Neural progenitor cell (in vitro differentiated cells): ENCODE measurements at places on chromosomes 1 and 21. TPM values are rescaled to one million over a fixed set of nuclear protein-coding genes. Genes with fewer than 3 reads are reported as not detected.

GRCh38 chr1:241292973-241293372, 64.0 kb downstream of the RGS7 start:
- DNase-seq: no peak

DNA sequence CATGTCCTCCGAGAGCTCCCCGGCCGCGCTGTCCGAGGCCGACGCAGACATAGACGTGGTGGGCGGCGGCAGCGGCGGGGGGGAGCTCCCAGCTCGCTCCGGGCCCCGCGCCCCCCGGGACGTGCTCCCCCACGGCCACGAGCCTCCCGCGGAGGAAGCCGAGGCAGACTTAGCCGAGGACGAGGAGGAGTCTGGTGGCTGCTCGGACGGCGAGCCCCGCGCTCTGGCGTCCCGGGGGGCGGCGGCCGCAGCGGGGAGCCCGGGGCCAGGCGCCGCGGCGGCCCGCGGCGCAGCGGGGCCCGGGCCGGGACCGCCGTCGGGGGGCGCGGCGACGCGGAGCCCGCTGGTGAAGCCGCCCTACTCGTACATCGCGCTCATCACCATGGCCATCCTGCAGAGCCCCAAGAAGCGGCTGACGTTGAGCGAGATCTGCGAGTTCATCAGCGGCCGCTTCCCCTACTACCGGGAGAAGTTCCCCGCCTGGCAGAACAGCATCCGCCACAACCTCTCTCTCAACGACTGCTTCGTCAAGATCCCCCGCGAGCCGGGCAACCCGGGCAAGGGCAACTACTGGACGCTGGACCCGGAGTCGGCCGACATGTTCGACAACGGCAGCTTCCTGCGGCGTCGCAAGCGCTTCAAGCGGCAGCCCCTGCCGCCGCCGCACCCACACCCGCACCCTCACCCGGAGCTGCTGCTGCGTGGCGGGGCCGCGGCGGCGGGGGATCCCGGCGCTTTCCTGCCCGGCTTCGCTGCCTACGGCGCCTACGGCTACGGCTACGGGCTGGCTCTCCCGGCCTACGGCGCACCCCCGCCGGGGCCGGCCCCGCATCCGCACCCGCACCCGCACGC, 547 bp downstream of the FOXD2 start:
- DNase-seq: peak; percentile 45

GRCh38 chr1:36419569-36419968, 21.9 kb upstream of the LSM10 start:
- DNase-seq: no peak

DNA sequence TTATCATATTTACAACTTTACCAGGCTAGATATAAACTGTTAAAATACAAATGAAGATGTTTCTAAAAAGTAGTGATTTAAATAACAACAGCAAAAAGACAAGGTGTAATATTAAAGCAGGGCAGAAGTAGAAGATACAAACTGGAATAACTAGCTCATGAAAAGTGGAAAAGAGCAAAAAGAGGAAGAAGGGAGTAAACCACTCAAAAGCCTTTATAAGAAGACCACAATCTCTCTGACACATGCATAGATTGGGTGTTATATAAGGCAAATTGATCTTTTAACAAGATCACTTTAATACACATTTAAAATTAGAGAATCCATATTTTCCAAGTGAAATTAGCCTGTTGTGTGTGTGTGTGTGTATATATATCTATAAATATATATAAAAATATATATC, 5.0 kb downstream of the DENND1B start:
- DNase-seq: no peak

GRCh38 chr1:30699762-30700161, 23.6 kb downstream of the MATN1 start:
- DNase-seq: no peak

- DNase-seq: no peak
These were observed 171.3 kb downstream of the IGSF21 start for GRCh38 chr1:18278946-18279345.

- no peak for DNase-seq
These were observed 12.5 kb upstream of the PLPP3 start for GRCh38 chr1:56591909-56592308.

GRCh38 chr1:57678138-57678537, 254.3 kb upstream of the DAB1 start:
- no peak for DNase-seq

DNA sequence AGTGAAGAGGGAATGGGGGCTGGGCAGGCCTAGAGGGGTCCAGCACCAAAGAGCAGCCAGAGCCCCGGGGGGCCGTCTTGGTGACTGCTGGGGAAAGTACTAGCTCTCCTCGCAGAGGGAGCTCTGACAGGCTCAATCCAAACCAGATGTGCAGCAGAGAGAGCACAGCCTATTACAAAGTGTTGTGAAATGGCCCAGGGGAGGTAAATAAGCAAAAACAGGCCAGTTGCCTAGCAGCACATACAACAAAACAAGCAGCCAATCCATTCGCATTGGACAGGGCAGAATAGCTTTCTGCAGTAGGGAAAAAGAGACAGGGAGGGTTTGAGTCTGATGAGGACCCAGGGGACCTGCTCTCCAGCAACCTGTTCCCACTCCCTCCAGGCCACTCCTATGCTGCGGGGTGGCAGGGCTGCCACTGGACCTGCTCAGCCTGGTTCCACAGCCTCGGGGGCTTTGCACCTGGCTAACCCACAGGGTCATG, 239.6 kb upstream of the FGGY start:
- peak; percentile 45 for DNase-seq

DNA sequence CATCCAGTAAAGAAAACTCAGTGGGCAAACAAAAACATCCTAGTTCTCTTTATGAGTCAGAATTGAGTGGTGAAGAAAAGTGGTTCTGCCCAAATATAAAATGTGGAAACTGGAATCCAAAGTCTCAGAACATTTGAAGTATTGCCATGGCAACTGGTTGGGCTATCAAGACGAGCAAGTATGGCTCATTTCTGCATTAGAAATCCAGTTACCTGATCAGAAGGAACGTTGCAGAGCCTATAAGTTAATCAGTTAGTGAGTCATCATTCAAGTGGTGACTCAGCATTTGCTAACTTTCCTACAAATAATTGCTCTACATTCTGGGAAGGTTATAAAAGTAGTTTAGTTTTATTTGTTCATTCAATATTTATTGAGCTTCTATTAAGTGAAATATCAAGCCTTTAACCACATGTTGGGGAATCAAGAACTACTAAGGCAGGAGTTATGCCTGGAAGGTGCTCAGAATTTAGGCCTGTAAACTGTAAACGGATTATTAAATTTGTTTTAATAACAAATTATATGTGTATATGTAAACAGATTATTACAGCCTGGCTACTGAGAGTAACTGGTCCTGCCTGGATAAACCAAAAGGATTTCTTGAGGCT, 104.3 kb downstream of the PAPPA2 start:
- DNase-seq: no peak

DNA sequence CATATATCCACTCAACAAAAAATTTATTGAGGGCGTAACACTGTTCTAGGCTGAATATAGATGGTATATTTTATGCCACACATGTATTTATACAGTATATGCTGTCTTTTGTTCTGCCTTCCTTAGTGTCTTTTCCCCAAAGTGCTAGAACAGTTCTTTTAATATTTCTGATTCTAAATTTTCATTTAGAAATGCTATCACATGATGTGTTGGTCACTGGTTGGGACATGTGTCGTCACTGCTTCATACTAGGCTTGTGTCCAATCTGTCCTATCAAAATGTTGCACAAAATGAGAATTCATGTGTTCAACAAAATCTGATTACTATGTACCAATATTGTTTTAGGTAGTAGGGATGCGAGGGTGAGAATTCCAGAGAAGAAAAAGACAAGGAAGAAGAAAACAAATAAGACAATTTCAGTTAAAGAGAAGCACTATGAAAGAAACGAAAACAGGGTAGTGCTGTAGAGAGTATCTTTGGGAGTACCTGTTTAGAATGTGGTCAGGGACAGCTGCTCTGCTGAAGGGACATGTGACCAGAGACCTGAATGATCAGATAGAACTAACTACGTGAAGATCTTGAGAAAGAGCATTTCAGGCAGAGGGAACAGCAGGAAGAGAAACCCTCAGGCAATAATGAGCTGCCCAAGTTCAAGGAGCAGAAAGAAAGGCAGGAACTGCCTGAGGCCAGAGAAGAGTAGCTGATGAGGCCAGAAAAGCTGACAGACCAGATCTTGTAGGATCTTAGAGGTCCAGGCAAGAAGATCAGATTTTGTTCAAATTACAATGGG, 1.3 kb downstream of the KMO start:
- no peak for DNase-seq

DNA sequence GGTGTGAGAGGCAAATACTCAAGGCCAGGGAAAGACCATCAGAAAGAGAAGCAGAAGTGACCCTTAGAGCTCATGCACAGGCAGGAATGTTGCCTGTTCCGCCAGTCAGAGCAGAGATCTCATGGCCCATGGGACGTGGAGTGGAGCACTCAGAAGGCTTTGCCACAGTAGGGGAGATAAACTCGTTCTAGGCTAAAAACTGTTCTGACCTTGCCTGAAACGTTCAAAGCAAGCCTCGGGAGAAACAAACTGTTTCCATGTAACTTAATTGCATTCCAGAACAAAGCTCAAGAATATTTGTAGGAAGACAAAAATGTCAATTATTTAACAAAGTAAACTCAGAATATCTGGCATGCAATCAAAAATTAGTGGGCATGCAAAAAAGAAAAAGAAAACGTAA, 20.7 kb upstream of the SLC19A1 start:
- no peak for DNase-seq

- DNase-seq: no peak
These were observed 88.0 kb upstream of the F3 start for GRCh38 chr1:94629259-94630181.

- DNase-seq: peak; percentile 15
These were observed 18.6 kb downstream of the GBP6 start for GRCh38 chr1:89382479-89382878.

DNA sequence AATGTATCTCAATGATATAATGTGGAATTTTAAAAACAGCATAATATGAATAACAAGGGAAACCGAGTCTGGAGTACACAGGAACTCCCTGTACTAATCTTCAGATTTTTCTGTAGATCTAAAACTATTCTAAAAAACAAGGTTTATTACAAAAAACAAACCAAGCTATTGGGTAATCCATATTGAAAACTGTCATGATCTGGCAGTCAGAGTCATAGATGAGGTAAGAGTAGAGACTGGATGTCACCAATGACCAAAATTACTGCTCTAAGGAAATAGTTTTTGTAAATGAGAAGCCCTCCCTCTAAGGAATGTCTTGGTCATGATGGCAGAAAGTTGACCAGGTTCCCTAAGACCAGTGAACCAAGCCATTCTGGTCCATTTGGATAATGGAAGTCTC, 2.4 kb upstream of the SPOCD1 start:
- no peak for DNase-seq

- no peak for DNase-seq
These were observed 200.7 kb downstream of the CHRM3 start for GRCh38 chr1:239587066-239587465.

DNA sequence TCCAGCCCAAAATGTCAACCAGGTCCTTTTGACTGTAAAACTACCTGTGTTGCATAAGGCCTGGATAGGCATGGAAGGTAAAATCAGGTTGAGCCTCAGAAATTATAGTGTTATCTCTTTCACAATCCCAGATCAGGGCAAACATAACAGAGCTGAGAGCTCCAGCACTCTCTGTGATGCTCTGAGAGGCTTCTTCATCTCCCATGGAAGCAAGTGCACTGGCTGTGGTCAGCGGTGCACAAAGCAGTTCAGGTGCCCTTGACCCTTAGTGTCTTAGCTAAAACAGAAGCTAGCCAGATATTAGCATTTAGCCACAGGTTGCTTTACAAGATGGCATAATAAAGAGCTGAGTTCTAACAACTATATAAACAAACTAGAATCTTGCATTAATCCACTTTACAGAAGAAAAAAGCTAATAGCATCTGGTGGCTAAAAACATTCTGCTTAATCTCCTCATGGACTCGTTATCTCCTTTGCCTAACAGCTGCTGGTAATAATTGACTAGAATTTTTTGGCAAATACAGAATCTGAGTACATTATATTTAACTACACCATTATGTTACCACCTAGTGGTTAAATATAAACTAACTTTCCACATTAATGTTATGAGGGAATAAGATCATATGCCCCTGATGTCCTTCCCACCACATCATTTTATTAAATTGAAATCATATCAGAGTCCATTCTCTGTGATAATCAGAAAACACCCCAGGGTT, 25.6 kb upstream of the POGK start:
- no peak for DNase-seq

GRCh38 chr1:48266576-48266975, 44.1 kb downstream of the SLC5A9 start:
- DNase-seq: no peak

- DNase-seq: peak; percentile 81
These were observed 1.5 kb downstream of the RPS6KA1 start for GRCh38 chr1:26530895-26531598.

GRCh38 chr1:151418081-151418480, 18.7 kb downstream of the PSMB4 start:
- DNase-seq: no peak

DNA sequence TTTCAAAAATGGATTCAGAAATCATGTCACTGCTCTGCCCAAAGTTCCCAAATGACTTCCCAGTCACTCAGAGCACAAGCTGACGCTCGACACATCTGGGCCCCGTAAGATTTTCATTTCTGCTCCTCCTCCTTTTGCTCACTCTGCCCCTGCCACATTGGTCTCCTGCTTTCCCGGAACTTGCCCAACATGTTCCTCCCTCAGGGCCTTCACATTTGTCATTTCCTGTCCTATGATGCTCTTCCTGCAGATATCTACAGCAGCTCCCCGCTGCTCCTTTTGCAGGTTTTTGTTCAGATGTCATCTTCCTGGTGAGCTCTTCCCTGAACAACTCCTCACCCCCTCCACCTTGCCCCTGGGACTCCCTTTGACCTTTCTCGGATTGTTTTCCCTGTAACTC, 58.5 kb upstream of the IVNS1ABP start:
- no peak for DNase-seq

GRCh38 chr1:91546876-91547275, 46.2 kb downstream of the CDC7 start:
- no peak for DNase-seq

- no peak for DNase-seq
These were observed 36.3 kb upstream of the S1PR1 start for GRCh38 chr1:101200513-101200912.

DNA sequence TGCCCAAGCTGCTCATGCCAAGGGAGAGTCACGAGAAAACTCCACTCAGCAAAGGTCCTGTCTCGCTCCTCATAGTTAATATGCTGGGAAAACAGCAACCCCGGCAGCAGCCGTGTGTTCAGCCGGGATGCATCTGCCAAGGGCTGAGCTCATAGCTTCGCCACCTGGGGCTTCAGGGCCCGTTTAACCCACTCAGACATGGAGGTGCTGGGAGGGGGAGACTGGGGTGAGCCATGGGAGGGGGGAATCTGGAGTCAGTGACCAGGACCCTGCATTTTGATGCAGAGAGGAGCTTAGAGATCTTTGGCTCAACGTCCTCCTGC, 283.4 kb downstream of the PTPRU start:
- DNase-seq: no peak

- peak; percentile 92 for DNase-seq
These were observed 48.0 kb upstream of the ZC3H11B start for GRCh38 chr1:219660666-219661463.

Gene RBM11
- total RNA-seq: 6.2 and 9.4 TPM in 2 replicates

Gene AGO3
- total RNA-seq: 28.2 and 45.2 TPM in 2 replicates

Gene HSD3B2
- total RNA-seq: not detected in 2 replicates

Gene AJAP1
- 0.19 and 0.21 TPM in 2 replicates for total RNA-seq

Gene NAV1
- 60.7 and 83.0 TPM in 2 replicates for total RNA-seq

Gene TMEM54
- total RNA-seq: 13.5 and 14.5 TPM in 2 replicates

Gene S100B
- total RNA-seq: 0.60 and 1.0 TPM in 2 replicates

Gene FAAH
- total RNA-seq: 13.9 and 40.4 TPM in 2 replicates

Gene TMPRSS15
- total RNA-seq: not detected in 2 replicates

Gene SYTL1
- total RNA-seq: 5.7 and 7.9 TPM in 2 replicates

Gene SLC19A2
- 24.1 and 35.4 TPM in 2 replicates for total RNA-seq

Gene FMO5
- total RNA-seq: 0.28 and 0.82 TPM in 2 replicates
